Renal pelvis (tissue), 12 donors: ENCODE measurements at places on chromosomes 6 and 20. TPM values are rescaled to one million over a fixed set of nuclear protein-coding genes. Genes with fewer than 3 reads are reported as not detected.

DNA sequence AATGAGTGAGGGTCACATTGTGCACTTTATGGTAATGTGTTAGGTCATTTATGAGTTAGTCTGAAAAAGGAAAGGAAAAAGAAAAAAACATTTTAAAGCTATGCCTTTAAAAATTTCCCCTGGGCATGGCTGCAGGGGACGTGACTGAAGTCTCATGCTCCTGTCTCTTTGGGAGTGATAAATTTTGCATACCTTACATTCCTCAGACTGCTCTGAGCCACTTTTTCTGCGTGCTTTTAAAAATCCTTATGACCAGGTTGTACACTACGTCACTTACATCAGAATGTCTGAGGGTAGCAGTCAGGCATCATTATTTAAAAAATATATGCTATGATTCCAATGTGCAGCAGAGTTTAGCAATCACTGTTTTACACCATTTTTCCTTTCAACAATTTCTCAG is 121.2 kb downstream of the RFPL4B start:
- DNase-seq = no peak

DNA sequence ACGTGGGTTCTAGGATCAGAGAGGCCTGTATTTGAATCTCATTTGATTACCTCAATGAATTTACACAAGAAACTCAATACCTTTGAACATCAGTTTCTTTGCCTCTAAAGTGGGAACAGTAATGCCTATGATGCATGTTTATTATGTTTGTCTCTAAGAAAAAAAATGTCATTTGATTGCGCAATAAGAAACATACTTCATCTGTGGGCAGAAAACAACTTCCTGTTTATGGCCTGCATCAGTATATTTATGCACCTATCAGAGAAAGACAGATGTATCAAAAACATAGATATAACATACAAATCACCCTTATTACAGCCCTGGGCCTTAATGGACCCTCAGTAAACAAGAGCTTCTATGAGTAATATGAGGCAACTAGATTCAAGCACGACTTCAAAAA is 516.4 kb upstream of the ARID1B start:
- no peak for DNase-seq

DNA sequence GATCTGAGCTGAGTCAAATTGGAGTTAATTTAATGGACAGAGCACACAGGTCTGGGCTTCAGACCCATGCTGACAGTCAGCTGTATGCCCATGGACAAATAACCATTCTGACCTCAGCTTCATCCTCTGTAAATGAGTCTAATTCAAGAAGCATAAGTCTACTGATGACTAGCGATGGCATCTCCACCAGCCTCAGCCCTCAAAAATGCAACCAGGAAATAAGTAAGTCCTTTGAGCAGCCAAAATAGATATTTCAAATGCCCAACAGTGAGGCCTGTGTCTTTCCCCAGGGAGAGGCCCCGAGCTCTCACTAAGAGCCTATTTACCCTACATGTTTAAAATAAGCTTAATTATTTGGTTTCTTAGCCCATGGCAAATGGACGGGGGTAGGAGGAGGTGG is 114.2 kb upstream of the MTHFD1L start:
- DNase-seq = no peak

DNA sequence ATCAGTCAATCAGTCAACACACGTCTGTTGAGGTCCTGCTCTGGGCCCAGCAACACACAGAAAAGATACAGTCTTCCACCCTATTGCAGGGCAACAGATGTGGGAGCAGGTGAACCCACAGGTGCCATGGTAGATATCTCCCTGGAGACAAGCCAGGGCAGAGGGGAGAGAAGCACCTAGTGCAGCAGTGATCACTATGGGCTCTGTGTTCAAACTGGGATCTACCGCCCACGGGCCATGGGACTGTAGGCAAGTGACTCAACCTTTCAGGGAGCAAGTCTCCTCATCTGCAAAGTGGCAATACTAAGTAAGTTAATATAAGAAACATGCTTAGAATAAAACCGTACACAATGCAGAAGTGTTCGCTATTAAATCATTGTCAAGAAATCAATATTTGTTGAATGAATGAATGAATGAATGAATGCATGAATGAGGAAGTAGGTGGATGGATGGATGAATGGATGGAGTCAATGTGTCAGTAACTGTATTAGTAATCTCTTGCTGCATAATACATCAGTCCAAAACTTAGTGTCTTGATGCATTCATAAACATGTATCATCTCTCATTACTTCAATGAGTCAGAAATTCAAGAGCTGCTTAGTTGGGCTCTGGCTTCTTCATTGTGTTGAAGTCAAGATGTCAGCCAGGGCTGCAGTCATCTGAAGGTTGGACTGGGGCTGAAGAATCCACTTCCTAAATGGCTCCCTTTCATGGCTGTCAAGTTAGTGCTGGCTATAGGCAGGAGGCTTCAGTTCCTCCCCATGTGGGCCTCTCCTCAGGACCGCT is 31.9 kb upstream of the NFATC2 start:
- DNase-seq = no peak

GRCh38 chr20:7883309-7883708 is 56.9 kb downstream of the HAO1 start:
- no peak for DNase-seq

Gene GJA10
- polyA plus RNA-seq = not detected

Gene TP53TG5
- 3.0 TPM for polyA plus RNA-seq

Gene PLA2G7
- 2.7 TPM for polyA plus RNA-seq

DNA sequence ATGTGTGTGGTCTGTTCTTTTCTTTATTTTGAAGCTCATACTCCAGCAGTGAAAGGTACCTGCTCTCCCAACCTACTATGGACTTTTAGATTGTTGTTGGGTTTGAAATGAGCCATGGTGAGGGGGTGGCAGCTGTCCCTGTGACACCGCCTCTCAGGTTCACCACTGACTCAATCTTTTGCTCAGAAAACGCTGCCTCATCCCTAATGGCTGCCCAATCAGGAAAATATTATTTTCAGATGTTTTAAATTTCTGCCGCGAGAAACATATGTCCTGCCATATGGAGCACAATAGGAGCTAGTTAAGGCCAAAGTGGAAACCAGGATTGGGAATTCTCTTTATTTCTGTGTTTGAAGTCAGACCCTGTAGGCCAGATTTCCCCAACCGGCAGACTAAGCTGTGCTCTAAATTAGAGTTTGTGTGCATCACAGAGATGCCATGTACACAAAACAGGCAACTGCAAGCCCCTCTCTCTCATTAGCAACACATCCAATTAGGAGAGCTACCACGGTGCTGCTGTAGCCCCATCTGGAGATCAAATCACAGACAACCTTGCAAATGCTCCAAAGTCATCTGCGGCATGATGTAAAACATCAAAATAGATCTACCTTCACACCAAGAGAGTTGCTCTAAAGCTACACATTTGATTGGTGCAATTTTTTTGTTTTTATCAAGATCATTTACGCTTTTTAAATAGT is 144.1 kb upstream of the BACH2 start:
- no peak for DNase-seq

DNA sequence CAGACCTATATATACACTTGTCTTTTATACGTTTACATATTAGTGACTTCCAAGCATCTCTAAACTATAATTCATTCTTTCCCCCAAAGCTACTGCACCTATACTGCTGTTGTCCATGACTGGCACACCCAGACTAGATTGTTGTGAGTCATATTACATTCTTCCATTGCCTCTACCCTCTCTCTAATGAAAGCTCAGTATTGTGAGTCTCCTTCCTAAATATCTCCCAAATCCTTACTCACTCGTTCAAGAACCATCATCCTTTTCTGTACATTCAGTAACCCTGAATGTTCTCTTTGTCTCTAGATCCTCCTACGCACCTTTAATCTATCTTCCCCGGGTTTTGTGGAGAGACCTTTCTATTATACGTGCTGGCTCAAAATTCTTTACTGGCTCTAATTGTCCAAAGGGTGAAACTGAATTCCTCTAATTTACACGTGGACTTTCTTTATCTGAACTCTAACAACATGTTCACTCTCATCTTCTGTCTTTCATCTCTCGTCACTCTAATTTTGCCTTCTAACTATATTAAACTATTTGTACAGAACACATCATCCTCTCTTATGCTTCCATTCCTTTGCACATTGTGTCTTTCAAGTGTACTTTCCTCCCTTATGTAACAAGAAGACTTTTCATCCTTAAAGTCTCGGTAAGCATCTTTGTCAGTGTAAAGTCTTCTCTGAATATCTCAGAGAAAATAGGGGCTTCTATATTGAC is 109.3 kb downstream of the IBTK start:
- no peak for DNase-seq

DNA sequence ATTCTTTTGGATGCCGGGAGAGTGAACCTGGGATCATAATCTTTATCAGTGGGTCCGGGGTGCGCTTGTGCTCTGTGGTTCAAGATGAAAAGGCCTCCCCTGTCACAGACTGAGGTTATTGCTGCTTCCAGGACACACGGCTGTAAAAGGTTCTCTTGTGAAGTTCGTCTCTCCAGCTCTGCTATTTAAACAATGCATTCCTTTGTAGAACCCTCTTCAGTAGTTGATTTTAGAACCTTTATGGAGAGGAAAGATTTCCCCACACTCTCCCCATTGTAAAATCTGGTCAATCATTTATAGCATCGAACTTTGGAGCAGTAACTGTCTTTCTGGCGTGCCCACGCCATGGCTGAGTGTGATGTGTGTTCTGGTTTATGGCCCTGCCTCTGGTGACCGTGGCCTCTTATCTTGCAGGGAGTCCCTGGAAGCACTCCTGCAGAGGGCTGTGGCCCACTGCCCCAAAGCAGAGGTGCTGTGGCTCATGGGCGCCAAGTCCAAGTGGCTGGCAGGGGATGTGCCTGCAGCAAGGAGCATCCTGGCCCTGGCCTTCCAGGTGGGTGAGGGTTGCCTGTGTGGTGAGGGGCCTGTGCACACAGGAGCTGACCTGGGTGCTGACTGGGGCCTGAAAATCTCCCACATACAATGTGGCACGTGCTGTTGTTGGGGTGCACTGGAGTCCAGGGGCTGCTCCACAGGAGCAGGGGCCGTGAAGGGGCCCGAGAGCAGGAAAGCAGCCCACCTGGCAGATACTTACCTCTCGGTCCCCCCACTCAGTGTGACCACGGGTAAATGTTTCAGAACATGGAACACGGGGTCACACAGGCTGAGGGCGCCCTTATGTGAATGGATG is 11.6 kb upstream of the C20orf204 start:
- no peak for DNase-seq

GRCh38 chr6:158303210-158303731 is 9.0 kb upstream of the TULP4 start:
- DNase-seq = no peak

Gene SLC24A3
- polyA plus RNA-seq = 3.1 TPM

- no peak for DNase-seq
Measured at GRCh38 chr6:86916393-86916792, 20.9 kb upstream of the HTR1E start.

GRCh38 chr6:110485491-110485890 is 9.1 kb upstream of the SLC22A16 start:
- DNase-seq = no peak

GRCh38 chr6:14513496-14514393 is 396.2 kb downstream of the CD83 start:
- DNase-seq = peak; percentile 19

GRCh38 chr20:15827628-15828027 is 745.6 kb downstream of the KIF16B start:
- no peak for DNase-seq

DNA sequence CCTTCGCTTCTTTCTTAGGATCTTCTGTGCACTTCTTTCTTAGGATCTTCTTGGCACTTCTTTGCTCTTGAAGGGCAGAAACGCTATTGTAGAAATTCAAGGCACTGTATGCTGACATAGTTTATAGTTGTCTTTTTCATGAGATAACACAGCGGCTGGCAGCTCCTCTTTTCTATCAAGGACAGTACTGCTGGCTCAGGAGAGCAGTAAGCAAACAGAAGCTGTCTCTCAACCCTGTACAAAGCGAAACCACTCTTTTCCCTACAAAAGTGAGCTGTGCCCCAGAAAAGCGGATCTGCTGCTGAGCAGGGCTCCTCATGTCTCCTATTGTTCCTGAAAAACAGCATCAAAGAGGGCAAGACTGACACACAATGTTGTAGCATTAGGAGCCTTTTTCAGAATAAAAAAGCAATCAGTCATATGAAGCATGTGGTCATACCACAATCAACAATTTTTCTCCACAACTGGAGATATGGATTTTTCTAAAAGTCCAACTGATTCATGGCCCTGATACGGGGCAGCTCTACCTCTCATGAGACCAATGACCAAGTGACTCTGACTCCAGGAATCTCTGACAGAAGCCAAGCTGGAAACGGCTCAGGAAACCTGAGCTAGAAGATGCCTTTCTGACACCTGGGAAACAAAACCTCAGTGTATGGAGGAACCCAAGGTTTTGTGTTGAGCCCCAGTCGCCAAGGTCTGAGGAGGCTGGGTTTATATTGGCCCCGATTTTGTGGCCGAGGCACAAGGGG is 255.9 kb downstream of the ESR1 start:
- DNase-seq = no peak

Gene CHRNA4
- 23.6 TPM for polyA plus RNA-seq
